ENCODE measurements at places on chromosomes 2 and 18.

GRCh38 chr2:69111076-69111475, 98.1 kb downstream of the ANTXR1 start:
- DNase-seq, result no peak

DNA sequence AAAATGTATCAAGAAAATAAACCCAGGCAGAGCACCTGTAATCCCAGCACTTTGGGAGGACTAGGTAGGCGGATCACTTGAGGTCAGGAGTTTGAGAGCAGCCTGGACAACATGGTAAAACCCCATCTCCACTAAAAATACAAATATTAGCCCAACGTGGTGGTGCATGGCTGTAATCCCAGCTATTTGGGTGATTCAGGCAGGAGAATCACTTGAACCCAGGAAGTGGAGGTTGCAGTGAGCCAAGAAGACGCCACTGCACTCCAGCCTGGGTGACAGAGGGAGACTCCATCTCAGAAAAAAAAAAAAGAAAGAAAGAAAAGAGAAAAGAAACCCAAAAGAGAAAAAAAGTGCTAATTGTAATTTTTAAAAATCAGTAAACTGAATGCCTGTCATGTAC, 41.4 kb downstream of the DDX18 start:
- DNase-seq, result no peak

- no peak for DNase-seq
These were observed 4.3 kb downstream of the TMEM37 start for GRCh38 chr2:119435953-119436297.

DNA sequence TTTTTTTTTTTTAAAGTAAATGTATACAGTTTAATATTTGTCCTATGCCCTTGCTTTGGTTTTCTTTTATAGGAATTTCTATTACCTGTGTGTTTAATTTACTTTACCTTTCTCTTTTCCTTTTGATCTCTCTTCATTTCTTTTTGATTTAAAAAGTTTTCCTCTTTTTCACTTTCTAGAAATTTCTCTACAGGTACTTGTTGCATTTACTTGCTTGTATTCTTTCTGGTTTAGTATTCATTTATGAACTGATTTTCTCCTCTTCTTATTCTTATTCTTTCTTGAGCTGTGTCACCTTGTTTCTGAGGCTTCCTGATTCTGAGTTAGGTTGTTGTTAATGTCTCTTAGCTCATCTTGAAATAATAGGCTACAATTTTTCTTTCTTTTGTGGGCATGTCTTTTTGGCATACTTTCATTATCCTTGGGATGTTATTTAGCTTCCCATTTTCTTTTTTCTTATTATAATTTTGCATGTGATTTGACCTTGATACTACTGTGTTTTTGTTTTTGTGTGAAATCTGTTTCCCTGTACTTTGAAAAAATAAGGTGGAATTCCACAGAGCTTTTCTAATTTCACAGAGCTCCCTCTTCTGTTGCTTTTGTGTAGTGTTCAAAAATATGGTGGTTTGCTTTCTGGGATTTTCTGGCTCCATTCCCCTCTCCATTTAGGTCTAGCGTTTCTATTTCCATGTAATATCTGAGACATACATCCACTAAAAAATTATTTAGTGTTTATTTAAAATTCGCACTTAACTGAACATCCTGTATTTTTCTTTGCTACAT, 25.5 kb upstream of the ALMS1 start:
- DNase-seq, result peak; percentile 0

GRCh38 chr2:62296034-62296831, 100.3 kb downstream of the B3GNT2 start:
- no peak for DNase-seq

DNA sequence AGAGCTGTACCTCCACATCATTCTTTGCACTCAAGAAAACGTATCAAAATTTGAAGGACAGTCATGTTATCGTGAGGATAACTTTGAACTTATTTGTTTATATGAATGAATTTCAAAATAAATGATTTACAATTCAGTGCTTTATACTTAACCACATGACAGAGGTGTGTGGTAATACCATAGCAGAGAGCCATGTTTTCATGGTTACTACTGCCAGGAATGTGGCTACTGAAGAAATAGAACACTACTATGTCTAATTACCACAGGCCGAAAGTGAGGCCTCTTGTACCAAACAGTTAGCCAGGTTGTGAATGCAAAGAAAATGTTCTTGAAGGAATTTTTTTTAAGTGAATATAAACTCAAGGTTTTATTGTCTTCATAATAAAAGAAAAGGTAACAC, 49.2 kb downstream of the AAK1 start:
- no peak for DNase-seq

DNA sequence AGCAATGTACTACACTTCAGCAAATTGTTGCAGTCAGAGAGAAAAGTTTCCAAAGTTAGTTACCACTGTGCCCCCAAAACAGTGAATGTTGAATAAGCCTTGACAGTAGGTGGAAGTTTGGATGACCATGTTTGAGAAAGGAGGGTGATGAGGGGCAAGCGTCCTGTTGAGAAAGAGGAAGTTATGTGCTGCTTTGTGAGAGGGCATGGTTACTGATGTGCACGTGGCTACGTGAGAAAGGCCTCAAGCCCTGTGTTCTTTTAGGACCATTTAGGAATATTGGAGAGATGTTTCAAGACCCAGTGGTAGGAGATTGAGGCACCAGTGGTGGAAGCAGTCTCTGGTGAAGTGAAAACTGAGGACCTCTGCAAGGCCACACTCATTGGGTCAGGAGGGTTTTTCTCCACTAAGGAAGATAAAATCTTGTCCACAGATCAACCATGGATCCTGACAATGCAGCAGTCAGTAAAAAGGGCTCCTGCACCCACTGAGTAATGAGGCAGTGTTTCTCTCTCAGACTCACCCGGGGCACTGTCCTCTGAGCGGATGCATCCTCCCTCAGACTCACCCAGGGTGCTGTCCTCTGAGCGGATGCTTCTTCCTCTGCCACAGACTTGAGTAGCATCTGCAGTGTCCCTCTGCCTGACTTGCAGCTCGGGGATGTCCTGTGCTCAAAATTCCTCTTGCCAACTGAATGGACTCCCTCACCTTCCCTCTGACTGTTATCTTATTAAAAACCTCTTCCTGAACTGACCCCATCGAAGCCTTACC, 34.7 kb upstream of the ACTR3 start:
- no peak for DNase-seq

DNA sequence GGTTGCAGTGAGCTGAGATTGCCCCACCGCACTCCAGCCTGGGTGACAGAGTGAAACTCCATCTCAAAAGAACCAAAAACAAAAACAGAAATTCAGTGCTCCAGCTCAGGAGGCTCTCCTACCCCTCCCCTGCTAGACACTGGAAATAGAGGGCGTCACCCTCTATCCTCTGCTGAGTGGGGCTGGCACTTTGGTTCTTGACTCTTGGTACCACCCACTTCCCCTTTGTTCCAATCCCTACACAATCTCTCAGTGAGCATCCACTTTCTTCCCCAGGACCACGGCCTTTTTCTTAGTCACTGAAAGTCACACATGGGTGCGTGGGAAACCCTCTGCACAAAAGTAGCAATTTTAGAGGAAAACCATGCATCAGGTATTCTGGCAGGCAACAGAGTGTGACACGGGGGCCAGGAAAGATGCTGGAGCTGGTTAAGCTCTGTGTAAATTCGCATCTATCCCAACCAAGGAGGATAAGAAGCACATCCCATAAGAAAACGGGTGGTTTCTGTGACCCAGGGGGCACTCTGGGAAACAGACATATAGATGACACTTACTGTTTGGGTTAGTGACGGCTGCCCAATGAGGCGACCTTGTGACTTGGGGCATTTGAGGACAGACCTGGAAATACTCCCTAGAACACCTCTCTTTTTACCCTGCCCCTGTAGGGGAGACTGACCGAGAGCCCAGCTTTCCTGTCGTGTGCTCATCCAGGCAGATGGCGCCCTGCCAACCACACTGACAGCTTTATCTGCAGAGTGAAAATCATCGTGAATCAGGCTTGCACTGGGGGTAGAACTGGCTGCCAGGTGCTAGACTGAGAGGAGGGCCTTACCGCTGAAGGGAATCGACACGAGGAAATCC, 7.7 kb downstream of the HJURP start:
- DNase-seq, result no peak

Measured in NCI-H345 (cell line).